ENCODE measurements at places on chromosomes 6 and 20.

- no peak for DNase-seq
These were observed 76.5 kb downstream of the VEGFA start for GRCh38 chr6:43846556-43846955.

- no peak for DNase-seq
These were observed 541 bp downstream of the SNX21 start for GRCh38 chr20:45833883-45834796.

DNA sequence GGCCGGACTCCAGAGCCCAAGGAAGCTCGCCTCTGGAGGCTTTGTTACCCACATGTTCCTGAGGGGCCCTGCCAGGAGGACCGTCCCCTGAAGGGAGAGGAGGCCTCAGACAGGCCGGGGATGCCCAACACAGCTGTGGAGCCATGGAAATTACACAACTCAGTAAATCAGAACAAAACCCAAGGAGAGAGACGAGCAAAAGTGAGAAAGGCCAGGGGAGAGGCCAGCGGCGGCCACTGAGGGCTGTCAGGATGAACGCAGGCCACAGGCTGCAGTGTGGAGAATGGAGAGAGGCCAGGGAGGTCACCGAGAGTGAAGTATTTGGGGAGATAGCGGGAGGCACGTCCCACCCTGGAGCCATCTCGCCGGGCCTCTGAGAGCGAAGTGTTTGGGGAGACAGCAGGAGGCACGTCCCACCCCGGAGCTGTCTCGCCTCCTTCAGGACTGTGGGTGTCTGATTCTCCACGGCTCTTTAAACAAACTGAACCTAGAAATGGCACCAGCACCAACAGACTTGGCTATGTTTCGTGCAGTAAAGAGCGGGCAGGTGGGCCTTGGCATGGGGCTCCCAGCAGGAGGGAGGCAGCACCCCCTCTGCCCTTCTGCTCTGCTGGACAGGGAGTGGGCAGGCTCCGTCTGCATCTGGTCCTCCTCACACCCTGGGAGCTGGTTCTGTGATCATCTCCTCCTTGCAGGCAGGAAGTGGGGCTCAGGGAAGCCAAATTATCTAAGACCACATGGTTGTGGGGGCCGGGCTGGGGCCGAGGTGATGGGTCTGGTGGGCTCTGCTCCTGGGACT lies 91.0 kb downstream of the YTHDF1 start:
- no peak for DNase-seq

DNA sequence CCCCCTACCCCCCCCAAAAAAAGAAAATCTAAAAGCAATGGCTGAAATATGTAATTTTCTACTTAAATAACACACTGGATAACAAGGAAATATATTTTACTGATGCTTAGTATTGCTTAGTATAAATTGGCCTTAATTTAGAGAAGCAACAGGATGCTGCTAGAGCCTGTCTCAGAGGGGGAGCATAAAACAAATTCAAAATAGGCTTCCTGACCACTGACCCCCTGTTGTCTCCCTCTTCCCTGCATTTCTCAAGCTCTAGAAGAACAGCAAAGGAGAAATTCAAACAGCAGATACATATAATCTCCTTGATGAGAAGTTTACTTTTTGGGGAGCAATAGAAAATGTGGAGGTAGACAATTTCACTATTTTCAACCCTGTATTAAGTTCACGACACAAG lies 631.1 kb upstream of the GJE1 start:
- DNase-seq = no peak

DNA sequence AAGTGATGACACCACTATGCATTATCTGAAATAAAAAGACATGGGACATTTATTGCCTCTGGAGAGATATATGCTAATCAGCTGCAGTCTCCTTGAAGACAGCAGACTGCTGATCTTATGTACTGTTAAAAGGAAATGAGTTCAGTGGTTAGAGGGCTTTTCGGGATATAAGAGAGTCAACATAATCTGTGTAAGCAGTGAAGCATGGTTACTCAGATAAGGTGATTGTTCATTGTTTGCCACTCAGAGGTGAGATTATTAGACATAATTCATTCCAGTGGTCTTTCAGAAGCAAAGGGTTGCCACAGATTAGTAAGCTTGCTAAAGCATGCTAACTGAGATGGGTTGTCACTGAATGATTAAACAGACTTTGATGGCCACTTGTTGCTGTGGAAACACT lies 1450.7 kb upstream of the ADGRB3 start:
- DNase-seq = no peak

GRCh38 chr20:12535316-12535715 lies 473.5 kb upstream of the SPTLC3 start:
- DNase-seq = no peak

DNA sequence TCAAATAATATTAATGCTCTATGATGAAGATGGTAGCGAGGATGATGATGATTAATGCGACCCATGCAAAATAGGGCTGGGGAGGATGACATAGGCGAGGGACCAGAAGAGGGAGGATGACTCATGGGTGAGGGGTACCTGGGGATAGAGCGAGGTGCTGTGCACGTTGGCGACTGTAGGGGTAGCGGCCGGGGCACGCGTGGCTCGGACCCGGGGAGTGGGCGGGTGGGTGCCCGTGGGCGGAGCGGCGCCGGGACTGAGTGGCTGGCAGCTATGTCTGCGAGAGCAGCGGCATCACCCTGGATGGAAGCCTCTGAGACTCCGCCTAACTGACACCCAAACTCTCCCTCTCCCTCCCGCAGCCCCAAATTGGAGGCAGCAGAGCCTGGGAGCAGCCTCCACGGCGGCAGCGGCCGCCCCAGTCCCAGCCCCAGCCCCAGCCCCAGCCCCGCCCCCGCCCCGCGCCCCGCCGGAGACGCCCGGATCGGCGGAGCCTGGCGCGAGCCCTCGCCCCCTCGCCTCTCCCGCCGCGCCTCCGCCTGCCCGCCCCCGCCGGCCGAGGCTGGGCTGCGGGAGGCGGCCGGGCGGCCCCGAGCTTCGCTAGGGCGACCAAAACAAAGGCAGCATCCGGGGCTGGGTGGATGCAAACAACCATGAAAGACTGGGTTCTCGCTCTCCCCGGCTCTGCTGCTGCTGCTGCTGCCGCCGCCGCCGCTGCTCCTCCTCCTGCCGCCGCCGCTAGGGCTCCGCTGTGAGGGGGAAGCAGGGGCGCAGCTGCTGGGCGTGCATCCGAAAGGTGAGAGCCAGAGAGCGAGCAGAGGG lies at the start of gene RIMS1:
RIMS1 (plus strand) TSS at position 367 of the 822 bp plus-strand sequence. CDS start 474 bp downstream, outside the sequence.
- DNase-seq = no peak

DNA sequence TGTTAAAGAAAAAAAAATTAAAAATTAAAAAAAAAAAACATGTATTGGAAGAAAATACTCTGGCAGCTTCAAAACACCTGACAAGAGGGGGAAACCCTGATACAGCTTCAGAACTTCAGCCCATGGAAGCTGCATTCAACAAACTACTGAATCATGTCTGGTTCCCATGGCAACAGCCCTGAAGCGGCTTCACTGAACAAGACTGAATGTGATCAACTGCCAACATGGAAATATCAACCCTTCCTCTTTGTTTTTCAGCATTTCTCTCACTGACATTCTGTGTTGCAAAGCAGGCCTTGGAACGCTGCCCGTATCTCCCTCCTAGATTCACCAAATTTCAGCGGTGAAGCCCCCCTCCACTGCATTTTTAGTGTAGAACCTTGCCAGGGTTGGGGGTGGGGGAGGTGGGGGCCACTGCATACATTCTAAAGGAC lies 91.3 kb upstream of the SHLD1 start:
- no peak for DNase-seq

- no peak for DNase-seq
These were observed 163.3 kb upstream of the KCNQ5 start for GRCh38 chr6:72458521-72458920.

DNA sequence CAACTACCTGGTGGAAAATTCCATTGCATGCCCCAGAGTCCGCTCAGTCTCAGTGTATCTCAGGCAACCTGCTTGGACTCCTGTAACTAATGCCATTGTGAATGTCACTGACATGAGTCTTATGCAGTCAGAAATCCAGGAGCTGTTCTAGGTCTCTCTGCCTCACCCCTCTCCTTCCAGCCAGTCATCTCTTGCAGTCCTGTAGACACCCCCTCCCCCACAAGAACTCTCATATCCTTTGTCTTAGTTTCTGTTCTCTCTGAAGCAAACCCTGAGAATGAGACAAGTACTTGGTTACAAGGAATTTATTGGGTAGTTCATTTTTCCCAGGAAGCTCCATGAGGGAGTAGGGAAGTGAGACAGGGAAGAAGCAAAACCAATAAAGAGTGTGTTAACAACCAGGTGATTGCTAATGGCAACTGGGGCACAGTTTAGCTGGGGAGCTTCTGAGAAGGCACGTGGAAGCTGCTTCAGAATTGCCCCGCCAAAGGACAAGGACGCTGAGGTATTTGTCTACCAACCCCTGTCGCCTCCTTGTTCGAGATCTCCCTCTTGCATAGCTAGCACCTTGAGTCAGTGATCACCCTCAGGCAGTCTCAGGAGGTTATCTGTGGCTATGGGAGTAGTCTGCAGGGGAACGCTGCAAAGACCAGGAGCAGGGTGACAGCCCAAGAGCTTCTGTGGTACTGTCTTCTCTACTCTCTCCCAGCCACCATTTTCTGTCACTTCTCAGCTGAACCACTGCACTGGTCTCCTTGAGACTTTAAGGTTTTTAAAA lies 911.4 kb upstream of the FLRT3 start:
- DNase-seq = no peak
